ENCODE measurements at places on chromosomes 7 and 10. TPM values are rescaled to one million over a fixed set of nuclear protein-coding genes. Genes with fewer than 3 reads are reported as not detected.

DNA sequence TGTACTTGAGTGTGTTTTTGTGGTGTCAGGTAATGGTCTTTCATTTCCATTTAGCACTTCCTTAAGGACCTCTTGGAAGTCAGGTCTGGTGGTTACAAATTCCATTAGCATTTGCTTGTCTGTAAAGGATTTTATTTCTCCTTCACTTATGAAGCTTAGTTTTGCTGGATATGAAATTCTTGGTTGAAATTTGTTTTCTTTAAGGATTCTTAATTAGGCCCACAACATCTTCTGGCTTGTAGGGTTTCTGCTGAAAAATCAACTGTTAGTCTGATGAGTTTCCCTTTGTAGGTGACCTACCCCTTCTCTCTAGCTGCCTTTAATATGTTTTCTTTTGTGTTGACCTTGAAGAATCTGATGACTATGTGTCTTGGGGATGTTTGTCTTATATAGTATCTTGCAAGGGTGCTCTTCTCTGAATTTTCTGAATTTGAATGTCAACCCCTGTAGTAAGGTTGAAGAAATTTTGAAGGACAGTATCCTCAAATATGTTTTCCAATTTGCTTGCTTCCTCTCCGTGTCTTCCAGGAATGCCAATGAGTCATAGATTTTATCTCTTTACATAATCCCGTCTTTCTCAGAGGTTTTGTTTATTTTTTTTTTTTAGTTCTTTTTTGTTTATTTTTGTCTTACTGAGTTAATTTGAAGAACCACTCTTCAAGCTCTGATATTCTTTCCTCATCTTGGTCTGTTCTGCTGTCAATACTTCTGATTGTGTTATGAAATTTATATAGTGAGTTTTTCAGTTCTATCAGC lies 70.2 kb downstream of the SLC39A12 start:
- H3K36me3 ChIP-seq: no peaks in the 10 kb centered on the region
- no peak overlapping the region for H3K4me3 ChIP-seq
- no peaks in the 10 kb centered on the region for H3K27me3 ChIP-seq
- no peaks in the 10 kb centered on the region for H3K4me1 ChIP-seq
- no peak for DNase-seq

GRCh38 chr7:2409745-2410414 lies 6.5 kb downstream of the CHST12 start:
- no peaks in the 10 kb centered on the region for H3K36me3 ChIP-seq
- H3K27me3 ChIP-seq: no peaks in the 10 kb centered on the region
- H3K27ac ChIP-seq: no peak overlapping the region
- H3K4me3 ChIP-seq: no peak overlapping the region

GRCh38 chr10:17199351-17199804 lies 2.1 kb downstream of the TRDMT1 start:
- H3K4me1 ChIP-seq: peaks cover 16% of the 10 kb centered on the region
- peak overlapping the region; percentile 26 for H3K4me3 ChIP-seq
- H3K27me3 ChIP-seq: no peaks in the 10 kb centered on the region
- H3K27ac ChIP-seq: peak overlapping the region; percentile 55

DNA sequence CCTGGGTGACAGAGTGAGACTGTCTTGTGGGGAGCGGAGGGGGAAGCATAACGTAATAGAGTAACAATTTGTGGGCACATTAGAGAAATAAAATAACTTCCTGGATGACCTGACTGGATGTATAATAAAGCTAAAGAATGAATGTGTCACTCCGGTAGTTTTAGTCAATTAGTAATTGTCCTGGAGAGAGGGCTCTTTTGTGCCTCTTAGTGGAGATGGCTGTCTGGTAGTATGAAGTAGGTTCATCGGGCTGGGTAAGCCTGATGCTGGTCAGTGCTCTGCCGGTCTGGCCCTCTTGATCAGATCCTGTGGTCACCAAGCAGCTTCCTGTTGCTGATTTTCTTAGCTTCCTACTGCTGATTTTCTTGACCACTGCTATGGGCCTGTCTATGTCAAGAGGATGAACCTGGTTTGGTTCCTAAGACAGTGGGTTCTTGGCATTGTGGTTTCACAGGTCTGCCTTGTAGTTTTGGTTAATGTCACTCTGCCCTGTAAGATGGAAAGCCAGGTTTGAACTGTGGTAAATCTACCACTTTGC lies 34.1 kb downstream of the ZRANB1 start:
- H3K4me1 ChIP-seq: no peaks in the 10 kb centered on the region
- no peak overlapping the region for H3K27ac ChIP-seq
- peaks cover 25% of the 10 kb centered on the region for H3K36me3 ChIP-seq
- no peak overlapping the region for H3K4me3 ChIP-seq
- DNase-seq: no peak

Gene ARHGEF35
- total RNA-seq: 14.2 TPM

Gene PLXNA4
- 0.76 TPM for total RNA-seq

Gene XPNPEP1
- total RNA-seq: 61.1 TPM

Gene HPS1
- total RNA-seq: 44.0 TPM

Gene FAM13C
- total RNA-seq: 0.23 TPM
